T-helper 17 cell (primary cell): ENCODE measurements at places on chromosomes 4 and X. TPM values are rescaled to one million over a fixed set of nuclear protein-coding genes. Genes with fewer than 3 reads are reported as not detected.

Gene TBC1D1
- total RNA-seq: 51.1 TPM

Gene RNF175
- not detected for total RNA-seq

Gene XAGE1A
- total RNA-seq: not detected

Gene EPHA5
- not detected for total RNA-seq

DNA sequence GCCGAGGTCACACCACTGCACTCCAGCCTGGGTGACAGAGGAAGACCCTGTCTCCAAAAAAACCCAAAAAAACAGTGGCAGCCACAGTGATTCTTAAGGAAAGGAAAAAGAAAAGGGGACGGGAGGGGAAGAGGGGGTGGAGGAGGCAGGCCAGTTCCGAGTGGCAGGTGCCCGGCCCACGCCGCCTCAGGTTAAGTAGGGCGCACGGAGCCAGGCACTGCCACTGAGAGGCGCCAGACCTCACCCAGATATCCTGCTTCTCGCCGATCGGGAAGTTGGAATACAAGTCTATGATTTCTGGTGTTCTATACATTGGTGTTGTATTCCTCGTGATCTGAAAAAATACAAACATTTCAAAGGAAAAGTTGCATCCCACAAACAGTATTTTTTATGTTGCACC, 35.9 kb downstream of the GAK start:
- no peak overlapping the region for H3K4me3 ChIP-seq
- no peak for DNase-seq
- no peaks in the 10 kb centered on the region for H3K27me3 ChIP-seq
- peaks cover 5% of the 10 kb centered on the region for H3K36me3 ChIP-seq
- peaks cover 11% of the 10 kb centered on the region for H3K4me1 ChIP-seq
- H3K27ac ChIP-seq: no peak overlapping the region

GRCh38 chr4:110008540-110008939, 95.9 kb downstream of the EGF start:
- no peak overlapping the region for H3K4me3 ChIP-seq
- DNase-seq: no peak
- H3K27ac ChIP-seq: no peak overlapping the region
- H3K36me3 ChIP-seq: no peaks in the 10 kb centered on the region
- peaks cover 2% of the 10 kb centered on the region for H3K4me1 ChIP-seq

DNA sequence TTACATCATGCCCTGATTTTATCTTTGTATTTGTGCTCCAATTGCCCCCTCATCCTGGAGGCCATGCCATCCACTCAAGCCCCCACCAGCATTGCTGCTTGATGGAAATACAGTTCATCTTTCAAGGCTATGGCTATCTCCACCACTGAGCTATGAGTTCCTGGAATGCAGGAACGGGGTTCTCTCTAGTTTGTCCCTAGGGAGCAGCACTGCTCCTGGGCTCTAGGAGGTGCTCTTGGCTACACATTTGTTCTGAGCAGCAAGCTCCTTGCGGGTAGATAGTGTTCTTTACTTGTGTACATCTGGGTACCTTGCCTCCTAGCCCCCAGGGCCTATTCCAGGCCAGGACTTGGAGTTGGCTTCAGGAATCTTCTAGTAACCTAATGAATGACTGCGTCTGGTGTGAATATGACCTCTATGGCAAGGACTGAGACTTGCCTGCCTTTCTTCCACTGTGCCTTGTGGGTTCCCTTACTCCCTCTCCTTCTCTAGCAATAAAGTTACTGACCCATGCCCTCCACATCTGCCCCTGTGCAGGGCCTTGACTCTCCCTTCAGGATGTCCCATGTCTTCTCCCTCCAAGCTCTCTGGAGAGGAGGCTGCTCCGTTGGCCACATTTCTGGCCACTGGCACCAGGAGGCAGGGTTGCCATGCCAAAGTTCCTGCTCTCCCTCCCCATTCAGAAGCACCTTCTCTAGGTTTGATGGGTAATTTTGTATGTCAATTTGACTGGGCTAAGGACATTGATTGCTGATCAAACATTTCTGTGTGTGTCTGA, 7.6 kb downstream of the CITED1 start:
- no peak overlapping the region for H3K4me3 ChIP-seq
- no peak for DNase-seq
- H3K27me3 ChIP-seq: peaks cover 58% of the 10 kb centered on the region
- H3K4me1 ChIP-seq: peaks cover 3% of the 10 kb centered on the region
- H3K27ac ChIP-seq: no peak overlapping the region
- peaks cover 6% of the 10 kb centered on the region for H3K36me3 ChIP-seq

DNA sequence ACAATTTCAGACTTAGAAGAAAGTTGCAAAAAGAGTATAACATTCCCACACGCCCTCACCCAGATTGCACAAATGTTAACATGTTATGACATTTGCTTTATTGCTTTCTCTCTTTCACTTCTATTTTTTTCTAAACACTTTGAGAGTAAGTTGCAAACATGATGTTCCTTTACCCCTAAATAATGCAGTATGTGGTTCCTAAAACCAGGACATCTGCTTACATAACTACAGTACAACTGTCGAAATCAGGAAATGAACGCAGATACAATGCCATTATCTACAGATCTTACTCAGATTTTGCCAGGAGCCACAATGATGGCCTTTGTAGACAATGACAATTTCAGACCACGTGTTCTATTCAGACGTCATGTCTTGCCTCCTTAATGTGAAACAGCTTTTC, 22.4 kb downstream of the SH3TC1 start:
- H3K27ac ChIP-seq: peak overlapping the region; percentile 91
- no peaks in the 10 kb centered on the region for H3K27me3 ChIP-seq
- peak overlapping the region; percentile 51 for H3K4me3 ChIP-seq
- H3K36me3 ChIP-seq: peaks cover 11% of the 10 kb centered on the region
- DNase-seq: no peak
- H3K4me1 ChIP-seq: peaks cover 28% of the 10 kb centered on the region

DNA sequence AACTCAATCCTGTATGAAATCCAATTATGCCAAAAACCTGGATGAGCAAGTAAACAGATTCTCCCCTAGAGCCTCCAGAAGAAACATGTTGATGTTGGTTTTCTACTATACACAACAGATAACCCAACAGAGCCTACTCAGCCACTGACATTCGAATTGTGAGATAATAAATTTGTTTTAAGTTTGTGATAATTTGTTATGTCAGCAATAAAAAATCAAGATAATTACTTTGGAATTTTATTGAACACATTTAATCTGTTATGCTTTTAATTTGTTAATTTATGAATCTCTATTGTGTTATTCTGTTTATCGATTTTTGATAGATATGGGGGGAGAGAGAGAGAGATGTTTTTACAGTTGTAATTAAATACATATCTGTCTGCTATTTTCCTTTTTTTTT, 1016.1 kb upstream of the PCDH7 start:
- H3K4me3 ChIP-seq: no peak overlapping the region
- H3K27ac ChIP-seq: no peak overlapping the region
- no peaks in the 10 kb centered on the region for H3K27me3 ChIP-seq
- no peak for DNase-seq

DNA sequence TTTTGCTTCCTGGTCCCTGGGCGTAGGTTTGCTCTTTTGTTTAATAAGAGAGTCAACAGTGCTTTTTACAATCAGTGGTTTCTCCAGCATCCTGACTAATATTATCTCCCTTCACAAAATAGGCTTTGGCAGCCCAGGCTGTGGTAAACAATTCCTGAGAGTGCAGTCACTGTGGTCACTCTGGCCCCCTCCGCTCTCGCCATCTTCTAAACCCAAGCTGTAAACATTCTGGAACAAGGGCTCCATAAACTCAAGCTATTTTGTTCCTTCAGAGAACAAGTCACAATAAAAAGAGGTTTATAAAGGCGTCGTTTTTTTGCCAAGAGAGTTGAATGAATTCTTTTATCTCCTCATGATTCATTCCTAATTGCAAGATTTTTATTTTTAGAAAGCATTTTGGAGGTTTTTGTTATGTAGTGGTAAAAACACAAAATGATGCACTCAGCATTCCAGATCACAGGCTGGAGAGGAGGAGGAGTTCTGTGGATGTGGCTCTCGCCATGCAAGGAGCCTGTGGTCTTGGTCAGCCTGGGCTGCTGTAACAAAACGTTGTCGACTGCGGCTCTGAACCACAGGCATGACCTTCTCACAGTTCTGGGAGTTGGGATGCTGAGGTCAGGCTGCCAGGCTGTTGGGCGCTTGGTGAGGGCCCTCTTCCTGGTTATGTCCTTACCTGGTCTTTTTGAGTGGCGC, 486.4 kb upstream of the FAT1 start:
- H3K4me3 ChIP-seq: no peak overlapping the region
- H3K4me1 ChIP-seq: no peaks in the 10 kb centered on the region
- H3K27me3 ChIP-seq: no peaks in the 10 kb centered on the region
- no peaks in the 10 kb centered on the region for H3K36me3 ChIP-seq
- DNase-seq: no peak

DNA sequence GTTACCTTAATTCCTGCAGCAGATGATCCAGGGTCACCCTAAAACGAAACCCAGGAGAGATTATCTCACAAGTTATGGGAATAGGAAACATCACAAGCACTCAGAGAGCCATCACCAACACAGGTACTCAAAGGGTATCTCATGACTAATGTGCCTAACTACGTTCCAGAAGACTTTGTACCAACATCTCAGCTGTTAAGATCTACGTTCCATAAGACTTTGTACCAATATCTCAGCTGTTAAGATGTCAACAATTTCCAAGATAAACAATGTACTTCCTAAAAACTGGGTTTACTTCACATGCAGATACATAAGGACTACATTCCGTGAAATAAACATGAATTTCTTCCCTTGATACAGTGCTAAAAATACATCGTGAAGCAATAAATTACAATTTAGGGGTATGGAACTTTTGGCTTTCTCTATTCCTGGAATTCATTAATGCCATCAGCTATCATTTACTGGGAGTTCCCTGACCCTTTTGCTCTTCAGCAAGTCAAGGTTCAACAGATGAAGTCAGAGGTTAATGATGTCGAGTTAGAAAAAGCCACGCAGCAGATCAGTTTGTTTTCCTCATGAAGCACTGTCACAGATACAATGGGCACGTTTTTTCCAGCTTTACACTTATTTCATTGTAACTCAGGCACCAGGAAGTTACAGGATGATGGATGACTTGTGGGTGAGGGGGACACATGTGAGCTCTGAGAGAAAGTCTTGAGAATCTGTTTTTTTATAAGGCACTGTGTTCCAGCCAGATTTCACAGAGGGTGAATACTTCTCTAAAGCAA, 127.0 kb upstream of the ETNPPL start:
- H3K27me3 ChIP-seq: peaks cover 26% of the 10 kb centered on the region
- H3K4me1 ChIP-seq: no peaks in the 10 kb centered on the region
- no peaks in the 10 kb centered on the region for H3K36me3 ChIP-seq
- H3K4me3 ChIP-seq: no peak overlapping the region

- no peaks in the 10 kb centered on the region for H3K4me1 ChIP-seq
- no peaks in the 10 kb centered on the region for H3K27me3 ChIP-seq
- no peak overlapping the region for H3K27ac ChIP-seq
- peaks cover 3% of the 10 kb centered on the region for H3K36me3 ChIP-seq
Observed at GRCh38 chr4:105998171-105999063, 103.1 kb downstream of the NPNT start.

DNA sequence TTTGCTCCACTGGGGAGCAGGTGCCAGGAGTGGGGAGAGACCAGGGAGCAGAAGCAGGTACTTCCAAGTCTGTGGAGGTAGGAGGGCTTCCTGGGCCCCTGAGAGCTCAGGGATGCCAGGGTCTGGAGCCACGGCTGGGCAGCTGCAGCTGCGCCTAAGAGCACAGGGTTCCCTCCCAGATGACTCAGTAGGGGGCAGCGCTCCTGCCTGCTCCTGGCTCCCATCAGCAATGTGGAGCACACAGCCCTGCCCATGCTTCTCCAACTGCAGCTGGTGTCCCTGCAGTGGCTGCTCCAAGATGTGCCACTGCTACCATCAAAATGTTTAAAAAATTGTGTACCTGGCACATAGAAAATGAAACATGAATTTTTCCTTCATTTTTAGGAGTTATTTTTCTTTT, 1028.2 kb downstream of the PCDH7 start:
- H3K4me1 ChIP-seq: no peaks in the 10 kb centered on the region
- no peak for DNase-seq
- H3K27me3 ChIP-seq: no peaks in the 10 kb centered on the region
- H3K4me3 ChIP-seq: no peak overlapping the region

DNA sequence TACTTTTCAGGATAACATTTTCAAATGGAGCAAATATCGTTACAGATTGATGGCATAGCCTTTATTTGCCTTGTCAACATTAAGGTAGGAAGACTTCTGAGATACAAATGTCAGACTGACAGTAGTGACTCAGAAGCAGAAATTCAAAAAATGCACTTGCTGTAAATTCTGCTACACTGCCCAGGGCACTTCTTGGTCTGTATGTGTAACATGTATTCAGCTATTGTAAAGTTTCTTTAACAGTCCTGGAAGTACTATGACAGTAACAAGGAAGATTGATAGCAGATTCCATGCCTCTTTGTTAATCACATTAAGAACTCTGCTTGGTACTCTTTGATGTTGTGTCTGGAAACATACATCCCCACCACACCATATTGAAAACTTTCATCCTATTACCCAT, 69.6 kb upstream of the PCDH18 start:
- no peak for DNase-seq
- H3K27ac ChIP-seq: no peak overlapping the region
- no peaks in the 10 kb centered on the region for H3K36me3 ChIP-seq
- no peaks in the 10 kb centered on the region for H3K27me3 ChIP-seq
- no peak overlapping the region for H3K4me3 ChIP-seq

- H3K4me3 ChIP-seq: no peak overlapping the region
- no peaks in the 10 kb centered on the region for H3K36me3 ChIP-seq
- no peak overlapping the region for H3K27ac ChIP-seq
- DNase-seq: no peak
- no peaks in the 10 kb centered on the region for H3K27me3 ChIP-seq
Observed at GRCh38 chr4:127832585-127832984, 48.1 kb upstream of the PLK4 start.

GRCh38 chr4:122787940-122788339, 38.7 kb upstream of the FGF2 start:
- peaks cover 13% of the 10 kb centered on the region for H3K27me3 ChIP-seq
- no peak for DNase-seq
- no peak overlapping the region for H3K27ac ChIP-seq

DNA sequence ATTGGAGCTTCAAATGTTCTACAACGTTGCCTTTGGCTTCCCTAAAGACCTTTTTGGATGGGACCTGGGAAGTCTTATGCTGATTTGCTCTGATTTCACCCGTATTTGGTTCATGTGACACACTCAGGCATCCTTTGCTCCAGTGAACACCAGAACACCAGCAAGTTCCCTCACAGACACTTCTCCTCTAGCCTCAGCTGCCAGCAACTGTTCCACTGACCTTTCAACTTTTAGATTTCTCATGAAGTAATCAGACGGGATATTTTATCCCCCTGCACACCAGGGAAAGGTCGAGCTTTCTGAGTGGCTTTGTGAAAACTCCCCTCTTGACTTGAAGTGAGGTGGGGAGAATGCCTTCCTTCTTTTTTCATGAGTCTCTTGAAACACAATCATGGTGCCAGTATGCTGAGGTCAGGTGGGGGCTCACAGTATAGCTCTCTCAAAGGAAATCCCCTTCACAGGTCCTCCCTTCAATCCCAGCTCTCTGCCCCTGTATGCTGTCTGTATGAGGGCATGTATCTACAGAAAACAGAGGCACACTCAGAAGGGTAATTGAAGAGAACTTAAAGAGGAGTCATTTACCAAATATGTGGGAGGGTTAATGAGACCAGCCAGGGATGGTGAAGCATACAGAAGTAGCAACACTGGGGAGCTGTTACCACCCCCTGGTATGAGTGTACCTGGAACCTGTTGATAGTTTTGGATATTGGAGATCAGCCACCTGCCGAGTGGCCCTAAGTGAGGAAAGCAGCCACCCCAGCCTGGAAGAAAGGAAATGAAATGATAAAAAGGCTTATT, 62.7 kb downstream of the FGFBP1 start:
- H3K27me3 ChIP-seq: peaks cover 44% of the 10 kb centered on the region
- H3K4me1 ChIP-seq: no peaks in the 10 kb centered on the region
- H3K36me3 ChIP-seq: no peaks in the 10 kb centered on the region
- DNase-seq: no peak

GRCh38 chrX:652341-652741, 21.8 kb downstream of the SHOX start:
- no peaks in the 10 kb centered on the region for H3K4me1 ChIP-seq
- no peaks in the 10 kb centered on the region for H3K36me3 ChIP-seq
- no peaks in the 10 kb centered on the region for H3K27me3 ChIP-seq
- no peak overlapping the region for H3K27ac ChIP-seq
